ENCODE measurements at places on chromosomes 16 and 17. TPM values are rescaled to one million over a fixed set of nuclear protein-coding genes. Genes with fewer than 3 reads are reported as not detected.

DNA sequence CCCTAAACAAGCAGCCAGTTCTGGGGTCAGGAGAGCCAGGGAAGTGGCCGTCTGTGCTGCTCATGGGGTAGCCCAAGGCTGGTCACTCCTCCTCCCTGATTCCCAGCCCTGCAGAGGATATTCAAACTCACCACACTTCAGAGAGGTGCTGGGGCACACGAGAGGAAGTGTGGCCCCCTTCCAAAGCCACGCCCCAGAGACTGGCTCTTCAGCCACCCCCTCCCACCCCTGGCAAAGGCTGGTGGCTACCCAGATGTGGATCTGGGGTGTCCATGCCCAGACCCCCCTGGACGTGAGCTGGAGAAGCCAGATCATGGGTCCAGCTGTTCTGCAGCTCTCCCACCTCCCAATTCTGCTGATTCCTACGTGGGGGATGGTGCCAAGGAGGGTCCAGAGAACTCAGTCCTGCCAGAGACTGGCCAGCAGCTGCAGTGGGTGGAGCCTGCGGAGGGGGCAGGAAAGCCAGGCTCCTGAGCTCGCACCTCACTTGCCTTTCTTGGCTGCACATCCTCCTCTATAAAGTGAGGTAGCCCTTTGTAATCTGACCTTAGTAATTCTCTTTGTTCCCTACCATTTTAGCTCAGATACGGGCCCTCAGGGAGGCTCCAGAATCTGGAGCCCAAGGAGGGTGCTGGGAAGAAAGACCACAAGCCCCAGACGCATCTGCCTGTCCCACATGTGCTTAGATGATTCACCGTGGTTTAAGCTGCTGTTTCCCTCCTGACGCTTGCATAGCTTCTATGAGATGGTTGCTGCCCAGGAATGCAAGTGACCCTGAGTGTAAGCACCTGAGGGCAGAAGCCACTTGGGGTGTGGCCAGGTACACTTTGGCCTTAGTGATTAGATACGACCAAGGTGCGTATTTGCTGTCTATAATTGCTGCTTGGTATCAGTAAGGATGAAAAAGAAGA lies 15.3 kb downstream of the SDK2 start:
- no peak for DNase-seq

- DNase-seq: no peak
Observed at GRCh38 chr16:12961626-12962025, 60.2 kb downstream of the SHISA9 start.

DNA sequence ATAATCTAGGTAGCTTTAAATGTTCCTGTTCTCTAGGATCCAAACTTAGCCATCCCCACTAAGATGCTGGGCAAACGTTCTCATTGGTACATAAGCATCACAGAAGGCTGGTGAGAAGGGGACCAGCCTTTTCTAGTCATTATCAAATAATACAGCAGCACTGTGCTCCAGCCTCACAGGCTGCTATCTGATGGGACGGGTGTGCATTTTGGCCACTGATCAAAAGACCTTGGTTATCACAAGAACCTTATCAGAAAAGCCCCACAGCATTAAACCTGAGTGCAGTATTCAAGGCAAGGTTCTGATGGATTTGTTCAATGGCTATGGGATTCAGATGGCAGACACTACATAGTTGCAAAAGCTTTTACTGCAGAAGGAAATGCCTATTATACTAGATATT lies 19.1 kb upstream of the KPNB1 start:
- DNase-seq: no peak

DNA sequence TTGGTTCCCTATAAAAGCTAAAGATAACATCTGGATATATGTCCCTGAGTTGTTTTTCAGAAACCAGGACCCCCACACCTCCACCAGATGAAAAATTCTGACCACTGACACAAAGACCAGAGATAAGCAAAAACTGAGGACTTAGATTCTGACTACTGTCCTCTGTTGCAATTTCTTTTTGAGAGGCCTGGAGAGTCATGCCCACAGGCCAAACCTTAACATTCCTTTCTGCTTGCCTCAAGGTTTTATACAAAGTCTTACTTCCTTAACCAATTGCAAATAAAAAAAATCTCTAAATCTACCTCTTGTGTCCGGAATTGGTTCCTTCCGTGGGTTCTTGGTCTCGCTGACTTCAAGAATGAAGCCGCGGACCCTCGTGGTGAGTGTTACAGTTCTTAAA lies 228.5 kb downstream of the ABCC12 start:
- DNase-seq: no peak

DNA sequence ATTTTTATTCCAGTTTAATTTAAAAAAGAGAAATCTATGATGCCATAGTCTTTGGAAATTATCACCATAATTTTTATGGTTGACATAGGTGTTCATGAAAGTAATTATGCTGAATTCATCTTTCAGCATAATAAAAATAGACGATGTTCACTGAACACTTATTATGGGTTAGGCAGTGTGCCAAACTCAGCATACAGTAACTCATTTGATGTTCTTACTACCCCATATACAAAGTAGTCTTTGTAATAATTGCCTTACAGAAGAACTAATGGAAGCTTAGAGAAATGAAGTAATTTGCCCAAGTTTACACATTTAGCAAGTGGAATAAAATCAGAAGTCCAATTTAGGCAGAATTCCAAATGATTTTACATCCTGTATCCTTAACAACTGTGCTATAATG lies 852.2 kb upstream of the GOT2 start:
- no peak for DNase-seq

GRCh38 chr16:2085669-2086068 lies 37.9 kb downstream of the TSC2 start:
- no peak for DNase-seq

KRTAP3-2 gene
- total RNA-seq: not detected

DNA sequence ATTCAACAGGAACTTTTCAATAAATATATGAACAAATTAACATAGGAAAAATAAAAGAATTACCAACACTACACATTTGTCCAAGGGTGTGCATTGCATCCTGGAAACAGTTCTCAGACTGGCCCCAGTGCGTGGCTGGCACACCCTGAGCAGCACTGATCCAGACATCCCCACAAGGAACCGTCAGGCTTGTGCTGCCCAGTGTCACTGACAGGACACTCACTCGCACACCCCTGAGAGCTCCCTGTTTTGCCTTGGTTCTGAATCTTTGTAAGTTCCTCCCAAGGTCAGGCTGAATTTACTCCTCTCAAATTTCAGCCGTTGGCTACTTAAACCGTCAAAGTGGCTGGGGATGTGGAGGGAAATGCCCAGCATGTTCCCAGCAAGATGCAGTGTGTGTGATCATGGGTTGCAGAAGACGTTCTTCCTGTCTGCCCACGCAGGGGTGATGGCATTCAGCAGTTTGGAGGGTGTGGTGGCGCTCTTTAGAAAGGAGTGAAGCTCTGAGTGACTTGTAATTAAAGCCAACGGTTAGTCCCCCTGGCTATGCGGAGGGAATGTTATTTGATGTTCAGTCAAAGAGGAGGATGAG lies 1.7 kb downstream of the MT2A start:
- DNase-seq: peak; percentile 11

CDC42EP4 gene
- total RNA-seq: 98.2 TPM

- no peak for DNase-seq
Observed at GRCh38 chr17:45227926-45228762, 6.5 kb downstream of the FMNL1 start.

- DNase-seq: no peak
Observed at GRCh38 chr17:7441266-7441665, 2.0 kb downstream of the FGF11 start.

DNA sequence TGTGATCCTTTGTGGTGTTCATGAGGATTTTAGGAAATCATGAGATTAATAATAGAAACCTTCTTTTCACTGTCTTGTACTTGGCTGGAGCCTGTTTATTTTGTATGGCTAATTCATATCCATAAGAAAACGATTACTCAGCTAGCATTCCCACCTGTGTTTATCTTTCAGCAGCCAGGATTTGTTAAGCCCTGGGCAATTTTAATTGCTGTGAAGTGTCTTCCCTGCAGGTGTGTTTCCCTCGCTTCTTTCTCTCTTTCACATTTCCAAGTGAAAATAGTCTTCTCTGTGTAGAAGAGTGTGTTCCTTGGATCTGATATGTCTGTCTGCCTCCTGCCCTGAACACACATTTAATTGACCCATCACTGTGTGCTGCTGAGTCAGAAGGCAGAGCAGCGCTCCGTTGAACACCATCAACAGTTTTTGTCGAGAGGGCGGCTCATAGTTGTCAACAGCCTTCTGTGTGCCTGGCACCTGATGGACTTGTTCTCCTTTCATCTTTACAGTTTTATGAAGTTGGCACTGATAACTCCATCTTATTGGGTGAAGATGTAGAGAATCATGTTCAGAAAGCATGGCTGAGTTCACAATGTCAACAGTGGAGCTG lies 83.2 kb downstream of the SPECC1 start:
- DNase-seq: no peak

GRCh38 chr17:47414612-47415011 lies 90.9 kb downstream of the EFCAB13 start:
- DNase-seq: no peak

- DNase-seq: no peak
Observed at GRCh38 chr17:48915459-48916282, 7.5 kb downstream of the UBE2Z start.

- DNase-seq: no peak
Observed at GRCh38 chr16:56267888-56268287, 76.6 kb downstream of the GNAO1 start.

DNA sequence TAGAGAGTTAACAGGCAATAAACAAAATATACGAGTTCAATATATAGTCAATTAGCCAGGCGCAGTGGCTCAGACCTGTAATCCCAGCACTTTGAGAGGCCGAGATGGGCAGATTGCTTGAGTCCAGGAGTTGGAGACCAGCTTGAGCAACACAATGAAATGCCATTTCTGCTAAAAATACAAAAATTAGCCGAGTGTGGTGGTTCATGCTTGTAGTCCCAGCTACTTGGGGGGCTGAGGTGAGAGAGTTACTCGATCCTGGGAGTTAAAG lies 69.8 kb upstream of the TOB1 start:
- no peak for DNase-seq

- no peak for DNase-seq
Observed at GRCh38 chr16:4034963-4035362, 81.3 kb downstream of the ADCY9 start.

DNA sequence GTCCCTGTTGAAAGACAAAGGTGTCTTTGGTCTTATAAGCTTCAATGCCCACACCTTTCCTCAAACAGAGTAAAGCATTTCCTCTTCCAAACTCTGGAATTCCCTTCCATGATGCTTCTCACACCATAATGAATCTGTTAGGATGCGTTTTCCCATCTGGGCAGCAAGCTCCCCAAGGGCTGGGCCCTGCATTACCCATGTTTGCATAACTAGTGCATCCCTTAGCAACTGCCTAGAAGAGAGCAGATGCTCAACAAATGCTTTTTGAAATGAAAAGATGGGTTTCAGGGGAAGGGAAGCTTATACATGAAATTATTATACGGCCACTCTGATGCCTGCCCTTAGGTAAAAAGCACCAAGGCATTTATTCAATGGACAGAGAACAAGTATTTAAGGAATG lies 124.5 kb upstream of the CCL2 start:
- DNase-seq: no peak

DNA sequence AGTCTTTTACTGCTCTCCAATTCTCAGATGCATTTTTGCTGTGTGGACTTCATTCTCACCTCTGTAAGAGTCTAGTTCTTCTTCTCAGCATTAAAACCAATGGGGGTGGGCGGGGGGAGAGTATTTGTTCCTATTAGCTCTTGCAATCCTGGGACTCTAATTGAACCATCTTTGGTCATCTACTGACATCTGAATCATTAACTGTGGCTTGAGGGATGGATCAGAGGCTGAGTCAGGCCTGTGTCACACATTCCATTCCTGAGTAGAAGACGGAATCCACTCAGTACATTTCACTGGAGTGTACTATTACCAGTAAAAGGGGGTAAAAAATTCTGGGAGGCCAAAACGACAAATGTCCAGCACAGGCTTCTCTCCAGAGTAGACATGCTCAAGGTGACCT lies 12.8 kb upstream of the ZNF23 start:
- no peak for DNase-seq

DNA sequence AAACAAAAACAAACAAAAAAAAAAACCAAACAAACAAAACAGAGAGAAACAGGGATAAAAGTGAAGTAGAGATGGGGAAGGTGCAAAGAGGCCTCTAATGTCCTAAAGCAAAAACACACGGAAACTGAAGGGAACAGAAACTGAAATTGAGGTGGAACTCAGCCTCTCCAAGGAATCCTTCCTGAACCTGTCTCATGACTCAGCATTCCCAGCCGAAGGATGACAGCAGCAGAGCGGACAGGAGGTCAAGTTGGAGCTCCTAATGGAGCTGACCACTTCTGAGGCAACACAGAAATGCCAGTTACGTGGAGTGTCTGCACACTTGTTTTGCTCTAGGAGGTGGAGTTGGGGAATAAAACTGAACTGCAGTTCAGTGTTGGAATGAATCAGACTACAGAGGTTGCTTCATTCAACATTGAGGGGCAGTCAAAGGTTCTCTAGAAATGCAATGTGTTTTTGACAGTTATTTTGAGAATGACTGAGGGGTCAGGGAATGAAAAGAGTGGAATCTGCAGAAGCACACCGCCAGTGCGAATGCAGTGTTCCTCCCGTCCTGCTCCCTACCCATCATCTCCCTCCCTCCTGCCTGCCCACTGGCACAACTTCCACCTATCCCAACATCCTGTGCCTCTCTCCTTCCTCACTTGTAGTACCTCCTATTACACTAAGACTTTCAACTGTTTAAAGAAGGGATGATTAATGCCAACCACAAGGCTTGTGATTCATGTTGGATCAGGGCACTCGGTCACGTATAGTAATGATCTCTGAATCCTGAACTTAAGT lies 6.3 kb downstream of the UBE2O start:
- peak; percentile 67 for DNase-seq

DNA sequence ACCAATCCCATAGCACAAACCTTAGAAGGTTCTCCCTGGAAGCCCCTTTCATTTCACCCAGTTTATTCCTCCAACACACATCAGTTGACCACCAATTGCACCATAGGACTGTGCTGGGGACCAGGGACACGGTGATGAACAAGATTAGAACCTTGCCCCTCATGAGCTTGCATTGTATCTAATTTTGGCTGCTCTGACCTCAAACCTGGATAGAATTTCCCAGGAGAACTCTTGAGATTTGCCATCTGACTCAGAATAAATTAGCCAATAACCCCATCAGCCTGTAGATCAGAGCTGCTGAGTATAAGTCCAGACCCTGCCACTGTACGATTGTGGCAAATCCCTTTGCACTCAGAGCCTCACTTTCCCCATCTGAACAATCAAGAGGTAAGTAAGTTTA lies 52.1 kb downstream of the CDH11 start:
- DNase-seq: no peak

GRCh38 chr16:67542464-67542863 lies 13.8 kb downstream of the RIPOR1 start:
- peak; percentile 24 for DNase-seq

GRCh38 chr17:77841742-77842527 lies 116.6 kb upstream of the TNRC6C start:
- DNase-seq: no peak

- peak; percentile 71 for DNase-seq
Observed at GRCh38 chr16:74607310-74607961, 522 bp upstream of the GLG1 start.
